NCI-H1436 (cell line): ENCODE measurements at places on chromosomes 7 and 10.

DNA sequence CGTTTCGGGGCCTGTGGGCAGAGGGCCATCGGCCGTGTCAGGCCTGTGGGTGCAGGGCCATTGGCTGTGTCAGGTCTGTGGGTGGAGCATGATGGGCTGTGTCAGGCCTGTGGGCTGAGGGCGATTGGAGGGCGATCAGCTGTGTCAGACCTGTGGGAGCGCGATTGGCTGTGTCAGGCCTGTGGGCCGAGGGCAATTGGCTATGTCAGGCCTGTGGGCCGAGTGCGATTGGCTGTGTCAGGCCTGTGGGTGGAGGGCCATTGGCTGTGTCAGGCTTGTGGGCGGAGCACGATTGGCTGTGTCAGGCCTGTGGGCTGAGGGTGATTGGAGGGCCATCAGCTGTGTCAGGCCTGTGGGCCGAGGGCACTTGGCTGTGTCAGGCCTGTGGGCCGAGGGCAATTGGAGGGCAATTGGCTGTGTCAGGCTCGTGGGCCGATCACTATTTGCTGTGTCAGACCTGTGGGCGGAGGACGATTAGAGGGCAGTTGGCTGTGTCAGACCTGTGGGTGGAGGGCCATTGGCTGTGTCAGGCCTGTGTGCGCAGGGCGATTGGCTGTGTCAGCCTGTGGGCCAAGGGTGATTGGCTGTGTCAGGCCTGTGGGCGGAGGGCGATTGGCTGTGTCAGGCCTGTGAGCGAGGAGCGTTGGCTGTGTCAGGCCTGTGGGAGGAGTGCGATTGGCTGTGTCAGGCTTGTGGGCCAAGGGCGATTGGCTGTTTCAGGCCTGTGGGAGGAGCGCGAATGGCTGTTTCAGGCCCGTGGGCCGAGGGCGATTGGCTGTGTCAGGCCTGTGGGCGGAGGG, 54.1 kb downstream of the DYNC2I1 start:
- DNase-seq, result no peak

GRCh38 chr10:7892146-7892545, 73.8 kb downstream of the TAF3 start:
- no peak for DNase-seq

- DNase-seq, result no peak
Observed at GRCh38 chr7:71186535-71187057, 54.7 kb downstream of the GALNT17 start.

GRCh38 chr7:50667338-50667737, 102.1 kb upstream of the DDC start:
- no peak for DNase-seq

GRCh38 chr7:152617056-152617455, 58.9 kb downstream of the XRCC2 start:
- DNase-seq, result no peak

DNA sequence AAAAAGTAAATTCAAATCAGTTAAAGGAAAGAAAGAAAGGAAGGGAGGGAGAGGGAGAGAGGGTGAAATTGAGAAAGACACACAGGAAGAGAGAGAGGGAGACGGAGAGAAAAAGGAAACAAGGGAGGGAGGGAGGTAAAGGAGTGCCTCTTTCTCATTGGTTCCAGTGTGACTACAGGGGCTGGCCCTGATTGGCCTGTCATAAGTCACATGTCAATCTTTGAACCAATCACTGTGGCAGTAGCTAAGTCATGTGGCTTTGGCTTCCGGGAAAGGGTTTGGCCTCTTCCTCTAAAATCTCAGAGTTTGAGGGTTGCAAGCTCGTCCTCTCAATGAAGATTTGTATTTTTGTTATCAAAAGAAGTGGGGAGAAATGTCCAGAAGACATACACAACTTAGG, 150.2 kb downstream of the RAB11FIP2 start:
- no peak for DNase-seq

GRCh38 chr10:99874341-99875085, 92.1 kb downstream of the ABCC2 start:
- DNase-seq, result no peak

DNA sequence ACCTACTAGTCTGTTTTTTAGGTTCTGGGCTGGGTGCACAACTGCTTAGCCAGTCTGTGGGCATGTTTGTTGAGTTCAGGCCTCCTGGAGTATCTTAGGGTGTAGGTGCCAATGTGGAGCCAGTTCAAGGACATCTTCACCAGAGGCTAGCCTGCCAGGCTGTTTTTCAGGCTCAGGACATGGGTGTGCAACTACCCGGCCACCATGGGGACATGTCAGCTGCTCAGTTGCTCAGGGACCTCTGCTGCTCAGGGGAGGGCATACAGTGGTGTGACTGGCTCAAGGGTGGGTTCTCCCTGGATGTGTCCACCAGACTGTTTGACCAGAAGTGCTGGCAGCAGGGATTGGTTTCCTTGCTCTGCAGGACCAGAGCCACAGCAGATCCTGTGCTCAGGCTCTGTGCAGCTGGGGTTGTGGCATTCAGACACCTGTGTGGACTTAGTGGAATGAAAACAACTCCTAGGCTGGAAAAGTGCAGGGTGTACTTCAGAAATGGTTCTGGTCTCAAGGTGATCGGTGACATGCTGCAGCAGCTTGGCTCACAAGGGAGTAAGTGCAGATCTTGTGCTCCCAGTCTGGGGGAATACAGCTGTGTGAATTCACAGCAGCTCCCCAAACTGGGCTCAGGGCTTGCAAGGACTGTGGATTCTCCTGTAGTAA, 44.8 kb downstream of the PALS2 start:
- DNase-seq, result no peak

DNA sequence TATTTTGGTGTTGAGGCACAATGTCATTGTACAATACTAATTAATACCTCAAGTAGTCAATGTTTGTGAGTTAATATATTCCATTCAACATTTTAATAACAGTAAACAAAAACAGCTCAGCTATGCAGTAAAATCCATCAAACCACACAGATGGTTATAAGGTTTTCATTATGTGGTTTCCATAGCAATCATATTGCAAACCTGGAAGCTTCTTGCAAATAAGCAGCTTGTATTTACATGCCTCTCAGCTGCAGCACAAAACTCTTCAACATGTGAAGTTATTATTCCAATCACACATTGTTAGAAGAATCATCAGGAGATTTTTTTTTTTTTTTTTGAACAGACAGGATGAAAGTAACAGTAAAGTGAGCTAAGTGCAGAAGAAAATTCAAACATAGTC, 170.2 kb downstream of the SKAP2 start:
- no peak for DNase-seq

- DNase-seq, result no peak
Observed at GRCh38 chr7:121046893-121047468, 58.5 kb downstream of the CPED1 start.

GRCh38 chr7:149790146-149790548, 16.8 kb upstream of the ZNF467 start:
- DNase-seq, result no peak

GRCh38 chr7:381211-382042, 91.5 kb downstream of the FOXL3 start:
- no peak for DNase-seq

DNA sequence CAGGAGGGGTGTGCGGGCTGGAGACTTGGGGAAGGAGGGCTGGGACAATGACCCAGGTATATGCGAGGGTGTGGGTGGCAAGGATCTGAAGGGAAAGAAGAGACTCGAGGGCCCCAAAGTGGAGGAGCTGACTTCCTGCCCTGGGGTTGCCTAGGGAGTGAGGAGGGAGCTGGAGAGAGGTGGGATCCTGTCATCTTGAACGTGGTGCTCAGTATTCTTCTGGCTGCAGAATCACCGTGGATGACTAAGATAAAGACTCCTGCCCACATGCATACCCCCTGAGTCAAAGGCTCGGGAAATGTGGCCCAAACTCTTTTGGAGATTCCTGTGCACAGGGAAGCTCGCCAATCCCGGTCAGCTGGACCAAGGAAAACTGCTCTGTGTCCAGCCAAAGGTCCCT, 31.2 kb downstream of the COL17A1 start:
- no peak for DNase-seq

GRCh38 chr10:14656052-14656730, 118.5 kb downstream of the FAM107B start:
- DNase-seq, result no peak

DNA sequence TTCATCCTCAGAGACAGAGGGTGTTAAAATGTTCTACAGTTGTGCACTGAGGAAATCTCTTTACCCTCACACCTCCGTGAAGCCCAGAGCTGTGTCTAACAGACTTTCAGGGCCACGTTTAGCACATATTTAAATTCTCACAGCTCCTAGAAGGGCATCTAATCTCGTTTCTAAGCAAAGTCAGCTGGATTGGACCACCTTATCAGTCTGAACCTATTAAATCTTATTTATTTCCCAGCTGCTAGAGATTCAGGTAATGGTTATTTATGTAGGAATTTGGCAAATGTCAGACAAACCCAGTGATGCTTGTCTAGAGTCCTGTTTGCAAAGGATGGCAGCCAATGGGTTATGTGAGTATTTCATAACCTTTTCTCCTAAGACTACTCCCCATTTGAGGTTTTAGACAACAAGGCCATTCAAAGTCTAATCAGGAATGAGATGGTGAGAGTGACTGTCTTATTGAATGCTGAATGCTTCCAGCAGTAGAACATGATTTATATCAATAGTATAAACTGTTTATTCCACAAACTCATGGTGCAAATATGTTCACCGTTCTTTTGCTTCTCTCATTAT, 54.8 kb upstream of the EXOC4 start:
- no peak for DNase-seq

DNA sequence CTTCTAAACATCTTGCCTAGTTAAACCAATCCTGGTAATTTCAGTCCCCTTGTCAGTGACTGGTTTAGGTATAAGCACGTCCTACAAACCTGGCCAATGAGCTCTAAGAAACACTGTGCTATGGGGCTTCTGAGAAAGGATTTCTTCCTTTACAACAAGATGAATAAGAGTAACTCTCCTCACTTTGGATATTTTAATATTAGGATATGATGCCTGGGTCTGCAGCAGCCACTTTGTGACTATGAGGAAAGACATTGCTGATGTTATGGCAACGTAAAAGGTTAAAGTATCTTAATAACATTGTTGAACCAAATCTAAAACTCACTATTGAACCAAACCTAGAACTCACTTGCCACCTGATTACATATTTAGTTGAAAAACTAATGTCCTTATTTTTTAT, 26.5 kb upstream of the EPC1 start:
- DNase-seq, result no peak

GRCh38 chr10:130400890-130401289, 264.7 kb downstream of the GLRX3 start:
- DNase-seq, result no peak

DNA sequence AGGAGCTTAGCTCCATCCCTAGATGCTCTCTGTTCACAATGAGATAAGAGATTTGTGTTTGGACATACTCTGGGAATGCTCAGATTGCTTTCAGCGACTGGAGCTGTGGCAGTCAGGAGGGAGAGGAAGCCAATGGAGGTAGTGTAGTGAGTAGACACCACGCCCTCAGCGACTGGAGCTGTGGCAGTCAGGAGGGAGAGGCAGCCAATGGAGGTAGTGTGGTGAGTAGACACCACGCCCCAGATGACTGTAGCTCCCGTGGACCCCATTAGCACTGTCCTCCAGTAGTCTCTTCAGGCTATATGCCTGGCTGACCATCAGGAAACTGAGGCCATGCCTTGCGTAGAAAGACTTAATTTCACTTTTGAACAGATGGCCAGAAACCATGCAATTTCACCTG, 1033.8 kb downstream of the NRG3 start:
- no peak for DNase-seq

DNA sequence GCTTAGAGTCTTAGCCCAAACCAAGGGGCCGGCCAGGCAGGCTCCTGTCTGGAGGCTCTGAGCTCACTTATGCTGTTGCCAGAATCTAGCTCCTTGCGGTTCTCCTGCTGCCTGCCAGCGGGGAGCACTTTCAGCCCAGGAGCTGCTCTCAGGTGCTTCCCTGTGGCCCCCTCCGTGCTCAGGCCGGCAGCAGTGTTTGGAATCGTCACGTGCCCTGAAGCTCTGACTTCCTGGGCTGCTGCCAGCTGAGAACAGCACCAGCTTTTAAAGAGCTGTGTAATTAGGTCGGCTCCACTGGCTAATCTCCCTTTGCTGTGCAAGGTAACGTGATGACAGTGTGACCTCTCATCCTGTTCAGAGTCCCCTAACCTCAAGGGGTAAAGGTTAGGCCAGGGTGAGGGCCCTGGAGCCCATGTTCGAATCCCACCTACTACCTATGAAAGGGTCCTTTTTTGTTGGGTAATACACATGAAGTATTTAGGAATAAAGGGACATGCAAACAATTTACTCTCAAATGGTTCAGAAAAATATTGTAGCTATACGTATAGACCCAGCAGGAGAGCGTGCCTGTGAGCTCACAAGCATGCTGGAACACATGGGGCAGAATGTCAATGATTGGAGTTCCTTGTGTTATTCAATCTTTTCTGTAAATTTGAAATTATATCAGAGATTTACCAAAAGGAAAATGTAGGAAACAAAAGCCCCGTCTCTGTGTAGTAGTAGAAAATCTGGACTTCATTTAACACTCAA, 16.6 kb downstream of the ZNF862 start:
- DNase-seq, result peak; percentile 82

DNA sequence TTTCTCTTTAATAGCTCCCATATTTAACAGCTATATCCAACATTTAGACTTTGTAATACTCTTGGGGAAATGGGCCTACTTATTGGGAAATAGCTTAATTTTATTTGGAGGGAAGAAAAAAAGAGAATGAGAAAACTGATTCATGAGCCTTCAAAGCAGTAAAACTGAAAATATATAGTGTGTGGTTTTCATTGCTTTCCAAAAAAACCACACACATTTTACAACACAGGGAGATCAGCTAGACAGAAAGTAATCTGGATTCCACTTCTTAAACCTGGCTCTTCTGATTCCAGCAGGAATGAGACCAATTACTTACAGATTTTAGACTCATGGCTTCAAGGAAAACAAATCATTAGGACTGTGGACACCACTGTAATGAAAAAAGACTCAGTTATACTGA, 48.7 kb downstream of the CH25H start:
- no peak for DNase-seq

GRCh38 chr7:129187681-129188371, 607 bp upstream of the SMO start:
- DNase-seq, result no peak

GRCh38 chr10:117686606-117687005, 144.1 kb downstream of the EMX2 start:
- DNase-seq, result no peak

- DNase-seq, result no peak
Observed at GRCh38 chr10:17409170-17409733, 45.1 kb downstream of the ST8SIA6 start.

DNA sequence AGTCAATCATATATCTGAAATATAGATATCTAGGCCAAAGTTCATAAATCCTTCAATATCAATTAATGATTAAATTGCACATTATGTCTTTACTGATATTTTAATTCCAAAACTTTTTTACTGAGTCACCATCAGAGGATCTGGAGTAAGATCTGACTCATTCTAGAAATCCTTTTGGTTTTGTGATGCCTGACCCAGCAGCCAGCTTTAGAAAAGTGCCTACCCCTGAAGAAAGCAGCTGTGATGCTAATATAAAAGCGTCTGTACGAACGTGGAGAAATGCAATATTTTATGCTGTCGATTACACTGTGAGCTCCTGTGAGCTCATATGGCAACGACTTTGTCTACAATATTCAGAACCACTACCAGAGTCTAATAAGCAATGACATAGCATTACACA, 142.5 kb upstream of the LRRTM3 start:
- DNase-seq, result no peak
